ENCODE measurements at places on chromosomes 16 and 17.

GRCh38 chr16:84497418-84498222 is 6.8 kb downstream of the MEAK7 start:
- H3K4me3 ChIP-seq, result no peak overlapping the region
- DNase-seq, result peak; percentile 46
- H3K36me3 ChIP-seq, result peaks cover 63% of the 10 kb centered on the region

GRCh38 chr17:9475101-9475658 is 100.4 kb downstream of the STX8 start:
- H3K4me1 ChIP-seq, result no peaks in the 10 kb centered on the region
- no peak overlapping the region for H3K27ac ChIP-seq
- no peaks in the 10 kb centered on the region for H3K27me3 ChIP-seq
- H3K4me3 ChIP-seq, result no peak overlapping the region
- no peak for DNase-seq
- no peaks in the 10 kb centered on the region for H3K36me3 ChIP-seq

- H3K36me3 ChIP-seq, result no peaks in the 10 kb centered on the region
- DNase-seq, result no peak
- no peak overlapping the region for H3K27ac ChIP-seq
- H3K27me3 ChIP-seq, result no peaks in the 10 kb centered on the region
These were observed 9.6 kb upstream of the PLEKHG4 start for GRCh38 chr16:67269766-67270165.

GRCh38 chr16:12802661-12803060 is 1.0 kb downstream of the CPPED1 start:
- no peak for DNase-seq
- H3K4me3 ChIP-seq, result peak overlapping the region; percentile 73
- no peaks in the 10 kb centered on the region for H3K27me3 ChIP-seq
- H3K36me3 ChIP-seq, result no peaks in the 10 kb centered on the region
- peak overlapping the region; percentile 82 for H3K27ac ChIP-seq

- H3K4me1 ChIP-seq, result peaks cover 21% of the 10 kb centered on the region
- H3K36me3 ChIP-seq, result no peaks in the 10 kb centered on the region
- no peaks in the 10 kb centered on the region for H3K27me3 ChIP-seq
- peak; percentile 95 for DNase-seq
- H3K4me3 ChIP-seq, result no peak overlapping the region
These were observed 13.2 kb downstream of the IL4R start for GRCh38 chr16:27326738-27327585.
